ENCODE measurements at places on chromosomes 6 and 20.
A peak's percentile ranks its signal among the peaks of the same experiment; 100 is the strongest.

DNA sequence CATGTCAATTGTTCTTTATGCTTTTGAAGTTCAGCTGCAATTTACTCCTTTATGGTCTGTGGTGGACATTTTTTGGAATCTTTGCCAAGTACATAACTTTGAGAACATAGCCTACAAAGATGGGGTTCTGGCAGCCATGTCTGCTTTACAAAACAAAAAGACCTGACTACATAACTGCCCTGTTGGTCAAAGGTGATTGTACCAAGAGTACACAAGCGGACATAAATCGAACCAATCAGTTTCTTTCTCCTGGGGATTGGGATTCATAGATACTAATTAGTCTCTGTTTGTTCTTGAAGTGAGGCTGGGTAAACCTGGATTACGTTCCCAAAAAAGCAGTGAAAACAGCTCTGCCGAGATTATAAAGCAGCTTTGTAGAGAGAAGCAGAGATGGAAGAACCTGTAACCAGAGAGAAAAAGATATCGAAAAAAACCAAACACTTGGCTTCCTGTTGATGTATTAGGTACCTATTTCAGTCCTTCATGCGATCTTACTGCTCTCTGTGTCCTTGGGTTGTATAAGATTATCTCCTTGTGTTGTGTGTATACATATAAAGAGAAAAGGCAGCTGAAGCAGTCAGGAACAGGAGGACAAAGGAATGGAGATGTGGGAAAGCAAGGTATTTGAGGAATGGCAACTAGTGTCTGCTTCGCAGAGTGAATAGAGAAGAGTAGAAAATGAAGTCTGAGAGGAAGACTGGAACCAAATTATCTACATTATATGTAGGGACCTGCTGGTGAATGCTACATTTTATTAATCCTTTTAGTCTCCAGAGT is 2.7 kb upstream of the ZFAND3 start:
- DNase-seq: no peak

DNA sequence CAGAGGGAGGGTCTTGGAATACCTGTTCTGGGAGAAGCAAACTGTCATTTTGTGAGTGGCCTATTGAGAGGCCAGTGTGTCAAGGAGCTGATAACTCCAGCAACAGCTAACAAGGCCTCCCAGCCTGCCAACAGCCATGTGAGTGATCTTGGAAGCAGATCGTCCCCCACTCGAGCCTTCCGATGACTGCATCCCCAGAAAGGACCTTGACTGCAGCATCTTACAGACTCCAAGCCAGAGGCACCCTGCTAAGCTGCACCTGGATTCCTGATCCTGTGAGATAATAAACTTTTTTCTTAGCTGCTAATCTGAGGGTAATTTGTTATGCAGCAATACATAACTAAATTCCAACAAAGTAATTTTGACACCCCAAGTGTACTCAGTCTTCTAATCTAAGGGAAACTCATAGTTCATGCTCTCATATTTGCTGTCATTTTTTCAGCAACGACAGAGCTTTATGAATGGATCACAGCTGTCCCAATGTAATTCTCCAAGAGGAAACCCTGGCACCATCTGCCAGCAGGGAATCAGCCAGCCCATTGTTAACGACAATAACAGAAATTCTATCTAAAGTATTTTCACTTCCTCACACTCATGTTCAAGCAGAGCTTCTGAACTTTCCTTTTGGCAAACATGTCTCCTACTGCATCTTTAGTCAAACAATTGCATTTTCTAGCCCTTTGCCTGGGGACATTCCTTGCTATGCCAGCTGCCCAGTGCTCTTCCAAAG is 470.2 kb upstream of the BTBD3 start:
- no peak for DNase-seq

DNA sequence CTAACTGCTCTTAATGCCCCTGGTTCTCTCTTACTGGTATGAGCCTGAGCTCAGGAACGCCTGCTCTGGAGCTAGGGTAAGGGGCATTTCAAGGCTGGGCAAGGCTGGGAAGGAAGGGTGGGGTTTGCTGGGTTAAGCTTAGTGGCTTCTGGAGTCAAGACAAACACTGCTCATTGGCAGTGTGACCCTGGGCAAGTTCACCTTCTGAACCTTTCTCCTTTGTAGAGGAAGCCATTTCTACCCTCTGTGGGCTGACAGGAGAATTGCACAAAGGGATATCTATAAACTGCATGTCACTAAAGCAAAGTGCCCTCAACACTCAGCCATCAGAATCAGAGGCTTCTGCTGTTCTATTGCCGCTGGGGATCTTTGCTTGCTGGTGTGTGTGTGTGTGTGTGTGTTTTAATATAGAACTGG is 20.3 kb upstream of the LRRN4 start:
- DNase-seq: peak; percentile 41

DNA sequence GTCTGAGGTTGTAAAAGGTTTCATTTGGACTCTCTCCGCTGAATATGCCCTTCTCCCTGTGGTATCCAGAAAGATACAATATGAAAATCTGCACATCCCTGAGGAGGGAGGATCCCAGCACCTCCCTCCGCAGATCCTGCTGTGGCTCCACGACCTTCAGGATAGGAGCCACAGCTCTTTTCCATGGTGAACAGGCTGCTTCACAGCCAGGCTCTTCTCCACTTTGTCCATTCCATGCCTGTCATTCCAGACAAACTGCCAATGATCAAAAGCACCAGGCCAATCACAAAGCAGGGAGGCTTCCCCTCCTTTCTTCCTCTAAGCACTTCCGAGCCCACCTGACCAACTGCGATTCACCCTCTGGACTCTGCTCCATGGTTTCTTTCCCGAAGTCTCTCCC is 339.8 kb downstream of the ESR1 start:
- DNase-seq: no peak

GRCh38 chr20:62303340-62304226 is 786 bp downstream of the ADRM1 start:
- peak; percentile 25 for DNase-seq

Measured in AG08395 (cell line).